Frontal cortex (tissue), 4 donors: ENCODE measurements at places on chromosomes 13 and 19.

- DNase-seq, result no peak
These were observed 24.9 kb downstream of the EPS15L1 start for GRCh38 chr19:16446724-16447368.

GRCh38 chr13:75920536-75920935 lies 284.4 kb downstream of the LMO7 start:
- DNase-seq, result no peak

GRCh38 chr19:1079566-1080111 lies 12.7 kb downstream of the ARHGAP45 start:
- DNase-seq, result no peak

- no peak for DNase-seq
These were observed 5.9 kb downstream of the B3GNT8 start for GRCh38 chr19:41421314-41421713.

DNA sequence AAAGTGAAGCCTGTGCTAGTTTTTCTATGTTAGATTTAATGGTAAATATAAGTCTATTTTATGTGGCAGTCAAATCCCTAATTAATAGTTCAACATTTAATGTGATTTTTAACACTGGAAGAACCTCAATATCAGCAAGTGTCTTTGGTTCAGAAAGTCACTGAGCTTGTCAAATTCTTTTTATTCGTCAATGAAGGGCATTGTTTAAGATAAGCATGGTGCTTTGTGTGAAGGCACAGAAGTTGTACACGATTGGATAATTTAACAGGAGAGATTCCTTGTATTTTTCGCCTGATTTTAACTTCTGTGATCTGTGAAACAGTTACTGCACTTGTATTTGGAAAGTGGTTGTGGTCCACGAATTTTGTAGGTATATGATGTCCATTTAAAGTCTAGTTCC lies 30.2 kb upstream of the RB1 start:
- DNase-seq, result no peak

DNA sequence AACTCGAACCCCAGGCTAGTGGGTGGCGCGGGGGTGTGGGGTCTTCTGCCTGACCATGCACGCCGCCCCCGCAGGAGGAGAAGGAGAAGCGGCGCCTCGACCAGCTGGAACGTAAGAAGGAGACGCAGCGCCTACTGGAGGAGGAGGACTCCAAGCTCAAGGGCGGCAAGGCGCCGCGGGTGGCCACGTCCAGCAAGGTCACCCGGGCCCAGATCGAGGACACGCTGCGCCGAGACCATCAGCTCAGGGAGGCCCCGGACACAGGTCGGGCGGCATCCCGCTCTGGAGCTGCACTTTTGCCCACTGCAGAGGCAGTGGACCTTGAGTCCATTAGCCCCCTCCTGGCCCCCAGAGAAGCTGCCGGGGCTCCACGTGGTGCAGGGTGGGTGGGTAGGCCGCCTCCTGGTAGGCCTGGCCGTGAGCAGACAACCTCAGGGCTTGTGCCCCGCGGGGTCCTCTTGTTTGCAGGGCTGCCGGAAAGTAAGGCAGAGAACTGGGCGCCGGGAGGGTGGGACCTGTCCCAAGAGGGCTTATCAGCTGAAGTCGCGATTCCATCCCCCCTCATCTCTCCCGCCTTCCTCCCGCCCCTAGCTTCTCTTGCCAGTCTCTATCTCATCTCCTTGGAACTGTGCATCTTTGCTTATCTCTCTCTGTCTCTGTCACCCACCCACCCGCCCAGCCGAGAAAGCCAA lies 9.9 kb downstream of the CCDC124 start:
- no peak for DNase-seq

DNA sequence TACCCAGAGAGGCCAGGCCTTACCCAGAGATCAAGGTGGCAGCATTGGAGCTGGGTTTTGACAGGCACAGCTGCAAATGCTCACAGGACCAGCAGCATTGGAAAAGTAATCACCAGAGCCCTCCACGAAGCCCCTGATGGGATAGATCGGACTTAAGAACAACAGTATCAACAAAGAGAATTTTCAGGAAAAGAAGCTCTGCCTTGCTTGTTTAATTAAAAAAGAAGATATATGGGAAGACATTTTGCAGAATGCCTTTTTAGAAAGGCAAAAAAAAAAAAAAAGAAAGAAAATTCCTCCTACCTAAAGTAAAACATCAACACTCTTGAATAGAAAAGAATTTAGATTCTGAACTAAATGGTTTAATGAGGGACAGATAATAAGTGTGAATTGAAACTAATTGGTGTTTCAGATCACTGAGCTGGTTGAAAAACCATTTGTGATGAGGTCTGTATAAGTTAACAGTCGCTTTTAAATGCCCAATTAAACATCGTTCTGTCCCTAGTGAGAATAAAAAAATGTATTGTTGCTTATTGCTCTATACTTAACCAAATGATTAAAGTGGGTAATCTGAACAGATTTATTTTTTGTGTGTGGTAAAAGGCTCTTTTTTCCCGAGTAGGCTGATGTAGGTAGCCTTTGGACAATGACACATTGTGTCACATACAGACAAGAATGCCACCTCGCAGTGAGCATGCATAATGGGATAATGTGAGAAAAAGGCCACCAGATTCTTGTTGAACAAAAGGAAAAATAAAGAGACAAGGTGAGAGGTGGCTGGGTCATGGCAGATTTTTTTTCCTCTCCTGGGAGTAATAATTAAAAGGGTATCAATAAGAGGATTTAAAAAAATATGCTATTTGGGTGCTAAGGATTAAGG lies 93.0 kb upstream of the ARGLU1 start:
- DNase-seq, result no peak

DNA sequence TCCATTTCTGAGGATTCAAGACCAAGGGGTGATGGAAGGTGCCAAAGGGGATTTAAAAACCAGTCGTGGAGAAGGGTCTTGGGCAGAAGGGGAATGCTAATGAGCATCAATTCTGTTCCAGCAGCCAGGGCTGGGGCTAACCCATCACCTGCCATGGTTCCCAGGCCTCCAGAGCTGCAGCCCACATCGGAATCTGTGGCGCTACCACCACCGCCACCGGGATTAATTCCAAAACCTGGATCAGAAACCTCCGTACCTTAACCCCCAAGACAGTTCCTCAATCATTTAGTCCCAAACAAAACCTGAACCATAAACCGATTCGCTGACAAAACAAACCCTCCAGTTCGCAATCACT lies 583 bp downstream of the ZNF615 start:
- DNase-seq, result no peak

DNA sequence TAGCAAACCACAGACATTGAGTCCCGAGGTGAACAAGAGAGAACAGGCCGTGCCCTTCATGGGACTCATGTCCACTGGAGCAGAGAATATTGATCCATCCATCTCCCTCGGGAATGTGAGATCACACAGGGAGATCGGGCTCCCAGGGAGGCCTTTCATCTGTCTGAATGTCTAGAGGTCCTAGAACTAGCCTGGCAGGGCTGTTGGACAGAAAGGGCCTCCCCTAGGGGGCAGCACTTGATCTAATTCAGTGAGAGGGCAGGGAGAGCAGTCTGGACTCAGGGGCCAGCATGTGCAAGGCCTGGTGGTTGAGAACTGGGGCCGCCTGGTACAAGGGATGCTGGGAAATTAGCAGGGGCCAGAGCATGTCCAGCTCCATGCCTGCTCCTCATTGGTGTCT lies 4.3 kb downstream of the RUVBL2 start:
- no peak for DNase-seq

DNA sequence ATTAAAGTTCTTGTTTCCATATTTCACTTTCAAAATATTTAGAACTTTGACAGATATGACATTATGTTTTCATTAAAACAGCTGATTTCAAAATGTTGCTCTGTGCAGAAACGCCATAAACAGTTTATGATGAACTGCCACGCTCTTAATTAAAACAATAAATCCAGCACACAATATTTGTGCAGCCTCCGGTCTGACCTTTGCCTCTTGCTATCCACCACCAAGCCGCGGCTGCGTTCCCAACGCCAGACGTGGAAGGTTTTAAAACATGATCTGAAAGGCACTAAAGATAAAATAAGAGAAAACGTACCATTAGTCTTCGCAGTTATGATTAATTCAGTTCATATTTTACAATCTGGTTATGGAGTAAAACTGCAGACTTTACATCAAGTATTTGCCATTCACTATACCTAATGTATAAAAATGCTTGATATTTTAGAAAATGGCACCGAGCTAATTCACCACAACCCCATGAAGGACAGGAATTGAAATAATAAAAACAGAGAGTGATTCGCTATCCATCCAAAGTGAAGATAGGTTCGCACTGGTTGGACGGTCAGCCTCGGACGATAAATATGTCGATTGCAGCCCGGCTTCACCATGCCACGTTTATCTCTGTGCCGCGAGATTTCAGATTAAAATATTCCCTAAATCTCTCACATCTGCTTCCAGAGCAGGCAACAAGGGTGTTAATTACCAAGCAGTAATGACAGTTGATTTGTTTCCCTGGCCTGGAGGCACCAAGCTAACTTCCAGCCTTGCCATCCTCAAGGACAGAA lies 103.3 kb upstream of the ZNF507 start:
- no peak for DNase-seq

DNA sequence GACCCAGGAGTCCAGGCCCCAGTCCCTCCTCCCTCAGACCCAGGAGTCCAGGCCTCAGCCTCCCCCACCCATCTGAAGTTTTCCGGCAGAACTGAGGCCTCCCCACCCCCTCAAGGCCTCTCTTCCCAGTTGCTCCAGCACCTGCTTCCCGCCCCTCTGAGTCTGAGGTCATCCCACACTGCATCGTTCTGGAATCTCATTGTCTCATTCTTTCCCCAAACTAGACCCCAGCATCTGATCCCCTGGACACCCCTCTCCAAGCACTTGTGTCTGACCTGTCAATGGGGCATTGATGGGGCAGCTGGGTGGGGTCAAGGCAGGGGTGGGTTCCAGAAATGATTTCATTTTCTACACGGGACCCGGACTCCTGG lies 793 bp upstream of the SBK2 start:
- DNase-seq, result no peak

DNA sequence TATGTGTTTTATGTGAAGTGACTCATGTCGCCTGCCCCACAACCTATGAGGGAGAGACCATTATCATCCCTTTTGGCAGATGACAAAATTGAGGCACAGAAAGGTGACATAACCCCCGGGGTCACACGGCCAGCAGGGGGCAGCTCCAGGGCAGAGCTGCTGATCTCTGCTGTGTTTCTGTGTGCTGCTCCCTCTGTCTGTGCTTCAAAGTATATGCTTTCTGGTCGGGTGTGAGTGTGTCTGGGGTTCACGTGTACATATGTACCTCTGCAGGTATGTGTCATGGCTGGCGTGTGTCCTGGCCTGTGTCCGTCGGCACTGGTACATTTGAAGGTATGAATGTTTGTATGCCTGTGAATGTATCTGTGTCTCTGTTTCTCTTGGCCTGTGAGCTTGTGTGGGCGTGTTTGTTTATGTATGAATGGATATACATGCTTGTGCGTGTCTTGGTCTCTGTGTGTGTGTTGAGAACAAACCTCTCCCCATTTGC lies 7.1 kb downstream of the LIPE start:
- DNase-seq, result peak; percentile 44

DNA sequence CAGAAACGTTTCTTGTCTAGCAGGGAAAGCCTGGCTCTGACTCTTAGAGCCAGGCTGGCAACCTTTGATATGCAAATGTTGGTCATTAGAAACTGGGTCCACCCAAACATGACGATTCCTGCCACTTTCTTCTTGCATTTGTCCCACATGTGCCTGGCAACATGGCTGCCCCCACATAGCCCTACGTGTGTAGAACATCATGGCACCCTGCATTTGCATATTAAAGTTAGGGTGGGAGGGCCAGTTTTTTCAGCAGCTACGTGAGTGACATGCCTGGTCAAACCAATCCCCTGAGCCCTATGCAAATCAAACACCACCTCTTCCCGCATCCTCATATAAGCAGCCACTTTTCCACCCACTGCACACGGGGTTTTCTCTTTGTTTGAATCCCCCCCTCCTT lies 95.0 kb downstream of the LIG4 start:
- DNase-seq, result no peak

GRCh38 chr13:66378894-66379293 lies 851.2 kb downstream of the PCDH9 start:
- DNase-seq, result no peak

DNA sequence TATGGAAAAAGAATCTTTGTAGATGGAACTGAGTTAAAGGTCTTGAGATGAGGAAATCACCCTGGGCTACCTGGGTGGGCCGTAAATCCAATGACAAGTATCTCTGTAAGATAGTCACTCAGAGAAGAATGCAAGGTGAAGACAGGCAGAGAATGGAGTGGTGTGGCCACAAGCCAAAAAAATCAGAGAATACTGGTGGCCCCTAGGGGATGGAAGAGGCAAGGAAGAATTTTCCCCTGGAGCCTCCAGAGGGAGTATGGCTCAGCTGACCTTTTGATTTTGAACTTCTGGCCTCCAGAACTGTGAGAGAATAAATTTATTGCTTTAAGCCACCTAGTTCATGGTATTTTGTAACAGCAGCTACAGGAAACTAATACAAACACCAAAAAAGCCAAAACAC lies 32.7 kb upstream of the CSNK1A1L start:
- DNase-seq, result no peak

GRCh38 chr19:28987177-28987576 lies 225.8 kb downstream of the UQCRFS1 start:
- no peak for DNase-seq

DNA sequence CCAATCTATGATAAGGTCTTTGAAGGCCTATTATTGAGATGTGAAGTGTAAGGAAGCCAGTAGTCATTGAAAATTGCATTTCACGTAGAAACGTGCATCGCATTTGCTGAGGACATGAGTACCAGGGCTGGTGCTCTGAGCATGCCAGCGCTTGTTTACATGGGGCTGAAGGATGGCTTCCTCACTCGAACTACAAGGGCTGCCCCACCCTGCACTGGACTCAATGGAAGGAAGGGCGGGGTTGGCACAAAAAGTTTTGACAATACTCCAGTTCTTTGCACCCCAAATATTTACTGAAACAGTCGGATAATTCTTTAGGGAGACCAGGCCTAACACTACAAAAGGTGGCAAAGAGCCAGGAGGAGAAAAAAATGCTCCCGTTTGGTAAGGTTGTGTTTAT lies 28.9 kb upstream of the MED4 start:
- DNase-seq, result no peak

DNA sequence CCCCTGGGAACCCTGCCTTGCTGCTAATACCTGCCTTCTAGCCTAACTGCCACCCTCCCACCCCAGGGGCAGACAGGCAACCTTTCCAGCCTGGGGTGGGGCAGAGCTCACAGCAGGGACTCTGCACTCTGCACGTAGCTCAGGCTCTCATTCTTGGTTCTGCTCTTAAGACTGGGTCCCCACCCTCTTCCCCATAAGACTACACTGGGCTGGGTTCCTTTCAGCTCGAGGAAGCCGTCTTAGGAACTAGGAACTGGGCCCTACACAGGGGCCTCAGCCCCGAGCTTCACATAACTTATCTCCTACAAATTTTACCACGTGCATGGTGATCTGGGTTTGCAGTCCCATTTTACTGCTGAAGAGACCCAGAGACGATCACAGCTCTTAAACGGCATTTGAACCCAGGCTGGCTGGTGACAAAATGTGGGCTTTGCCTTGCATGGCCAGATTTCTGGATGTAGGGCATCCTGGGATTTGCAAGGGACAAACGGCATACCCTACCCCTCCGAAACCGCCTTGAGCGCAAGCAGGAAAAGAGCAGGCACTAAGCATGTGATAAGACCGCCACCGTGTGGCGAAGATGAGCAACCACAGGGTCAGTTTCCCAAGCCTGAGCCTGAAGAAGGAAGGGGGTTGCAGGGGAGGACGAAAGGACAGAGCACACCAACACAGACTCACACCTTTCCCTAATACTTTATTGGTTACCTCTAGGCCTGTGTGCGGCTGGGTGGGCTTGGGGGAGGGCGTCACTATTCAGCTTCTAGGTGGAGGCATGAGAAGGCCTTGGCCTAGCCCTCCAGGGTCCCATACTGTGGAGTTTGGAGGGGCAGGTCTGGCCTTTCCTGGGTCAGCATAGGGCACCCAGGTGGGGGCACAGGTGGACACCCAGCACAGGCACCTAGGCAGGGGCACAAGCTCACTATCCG lies 5.1 kb downstream of the JUNB start:
- peak; percentile 64 for DNase-seq
